Endothelial cell (in vitro differentiated cells): ENCODE measurements at places on chromosomes 12 and 14. TPM values are rescaled to one million over a fixed set of nuclear protein-coding genes. Genes with fewer than 3 reads are reported as not detected.
A peak's percentile ranks its signal among the peaks of the same experiment; 100 is the strongest.

The ASIC1 gene
- 1.9 TPM for total RNA-seq

The KLRC1 gene
- not detected for total RNA-seq

The USP44 gene
- 10.4 TPM for total RNA-seq

DNA sequence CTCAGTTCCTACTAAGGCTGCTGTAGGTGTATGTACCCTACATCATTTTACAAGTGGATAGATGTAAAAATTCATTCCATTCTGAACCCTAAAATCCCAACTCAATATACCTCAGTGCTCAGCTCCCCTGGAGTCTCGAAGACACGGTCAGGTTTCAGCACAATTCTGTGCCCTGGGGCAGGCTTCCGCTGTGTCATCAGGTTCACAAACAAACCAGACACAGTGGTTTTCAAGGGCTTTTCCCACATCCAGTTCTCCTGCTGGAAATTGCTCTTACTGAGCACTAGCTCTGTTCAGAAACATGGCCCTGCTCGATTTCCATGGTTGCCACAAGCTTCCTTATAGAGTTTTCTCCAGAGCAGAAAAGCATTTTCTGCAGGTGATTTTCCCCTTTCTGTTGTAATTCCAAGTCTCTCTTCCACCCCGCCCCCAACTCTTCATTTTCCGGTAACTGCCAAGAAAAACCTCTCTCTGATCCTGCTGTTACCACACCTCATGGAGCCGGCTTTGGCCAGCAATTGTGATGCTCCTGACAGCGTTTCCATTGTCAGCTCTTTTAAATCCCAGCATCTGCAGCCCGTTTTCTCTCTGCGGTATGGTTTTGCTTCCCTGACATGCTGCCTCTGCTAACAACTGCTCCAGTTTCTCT lies 483.0 kb upstream of the CCDC196 start:
- no peak for DNase-seq
- peaks cover 16% of the 10 kb centered on the region for H3K36me3 ChIP-seq
- H3K4me1 ChIP-seq, result peaks cover 15% of the 10 kb centered on the region
- H3K4me3 ChIP-seq, result no peak overlapping the region
- H3K27ac ChIP-seq, result no peak overlapping the region
- peaks cover 4% of the 10 kb centered on the region for H3K27me3 ChIP-seq

DNA sequence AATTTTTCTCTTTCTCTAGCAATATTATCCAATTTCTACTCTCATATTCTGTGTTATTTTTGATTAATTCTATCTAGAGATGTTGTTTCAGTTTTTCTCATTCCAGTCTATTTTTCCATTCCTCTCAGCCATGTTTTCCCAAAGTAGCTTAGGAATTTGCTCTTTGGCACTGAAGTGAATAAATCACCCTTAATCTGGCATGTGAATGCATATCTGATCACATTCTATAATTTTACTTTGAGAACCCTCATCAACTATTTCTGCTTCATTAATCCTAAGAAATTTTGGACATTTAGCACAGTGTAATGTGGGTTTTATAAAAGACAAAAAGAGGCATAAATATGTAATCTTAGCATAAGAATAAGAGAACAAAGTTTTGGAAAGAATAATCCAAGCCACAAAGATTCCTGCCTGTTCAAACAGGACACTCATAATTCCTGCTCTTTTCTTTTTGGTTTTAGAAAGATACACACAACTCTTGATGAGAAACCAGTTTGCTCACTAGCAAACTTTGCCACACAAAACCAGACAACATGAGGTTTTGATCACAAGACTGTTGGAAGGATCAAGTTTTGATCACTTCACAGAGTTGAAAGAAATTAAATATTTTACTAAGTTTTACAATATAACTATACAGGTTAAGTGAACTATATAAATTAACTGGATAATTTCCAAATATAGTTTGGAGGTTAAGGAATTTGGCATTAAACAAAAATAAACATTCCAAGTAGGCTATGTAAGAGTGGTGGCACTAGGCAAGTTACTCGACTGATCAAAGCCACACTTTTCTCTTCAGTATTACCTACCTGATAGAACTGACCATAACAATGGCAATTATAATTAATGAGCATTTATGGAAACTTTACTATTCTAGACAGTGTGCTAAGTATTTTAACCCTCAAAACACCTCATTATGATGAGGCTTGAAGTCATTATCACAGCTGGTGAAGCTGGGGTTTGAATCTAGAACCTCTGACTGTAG lies 226.6 kb upstream of the TMTC1 start:
- no peaks in the 10 kb centered on the region for H3K36me3 ChIP-seq
- DNase-seq, result no peak
- H3K4me1 ChIP-seq, result peaks cover 14% of the 10 kb centered on the region

GRCh38 chr14:63192085-63192484 lies 12.2 kb upstream of the RHOJ start:
- no peaks in the 10 kb centered on the region for H3K27me3 ChIP-seq
- peaks cover 5% of the 10 kb centered on the region for H3K36me3 ChIP-seq
- H3K4me1 ChIP-seq, result peaks cover 8% of the 10 kb centered on the region
- no peak overlapping the region for H3K4me3 ChIP-seq
- DNase-seq, result no peak

DNA sequence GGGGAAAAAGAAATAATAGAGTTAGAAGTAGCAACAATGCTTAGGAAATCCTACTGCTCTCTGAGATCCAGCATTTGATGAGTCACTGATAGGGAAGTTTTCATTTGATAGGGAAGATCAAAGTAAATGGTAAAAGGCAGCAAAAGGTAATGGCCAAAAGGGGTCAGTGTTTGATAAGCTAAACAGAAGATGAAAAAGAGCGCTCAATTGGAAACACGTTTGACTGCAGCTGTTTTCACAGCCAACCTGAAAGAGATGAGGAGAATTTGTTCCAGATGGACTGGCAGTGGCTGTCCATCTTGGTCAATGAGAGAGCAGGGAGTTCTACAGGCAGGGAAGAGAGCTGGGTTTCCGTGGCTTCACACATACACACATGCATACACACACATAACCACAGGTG lies 264.2 kb downstream of the TMEM132C start:
- H3K27me3 ChIP-seq, result peaks cover 5% of the 10 kb centered on the region
- H3K4me1 ChIP-seq, result no peaks in the 10 kb centered on the region
- no peak overlapping the region for H3K4me3 ChIP-seq

DNA sequence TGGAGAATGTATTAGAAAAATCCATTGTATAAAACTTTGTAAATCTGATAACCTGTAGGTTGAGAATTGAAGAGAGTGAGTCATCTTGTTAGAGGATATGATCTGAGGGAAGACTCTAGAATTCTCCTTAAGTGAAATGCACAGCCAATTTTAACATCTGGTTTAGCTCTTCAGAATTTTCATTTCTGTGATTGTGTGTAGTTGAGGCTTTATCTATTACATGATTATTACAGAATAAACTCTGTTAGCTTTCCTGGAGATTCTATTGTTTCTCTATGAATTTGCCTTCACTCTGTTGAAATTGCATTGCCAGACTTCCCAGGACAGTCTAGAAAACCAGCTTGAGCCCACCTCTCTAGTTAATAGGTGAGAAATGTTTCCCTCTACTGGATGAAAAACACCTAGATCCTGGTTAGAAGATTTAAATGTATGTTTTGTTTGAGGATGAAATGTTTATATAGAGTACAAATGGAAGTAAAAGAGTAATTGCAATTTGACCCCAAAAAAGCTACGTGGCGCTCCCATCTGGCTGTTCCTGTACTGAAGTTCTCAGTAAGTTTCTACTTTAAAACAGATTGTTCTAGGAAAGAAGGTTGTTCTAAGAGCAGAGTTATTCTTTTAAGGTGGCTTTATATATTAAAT lies 2.9 kb downstream of the NUDT4 start:
- H3K4me1 ChIP-seq, result peaks cover 39% of the 10 kb centered on the region
- H3K4me3 ChIP-seq, result peak overlapping the region; percentile 99

- H3K27me3 ChIP-seq, result peaks cover 1% of the 10 kb centered on the region
- no peaks in the 10 kb centered on the region for H3K4me1 ChIP-seq
- H3K36me3 ChIP-seq, result no peaks in the 10 kb centered on the region
- no peak overlapping the region for H3K27ac ChIP-seq
These were observed 20.0 kb upstream of the KITLG start for GRCh38 chr12:88600272-88600671.
